ENCODE measurements at places on chromosomes 11 and 22.

DNA sequence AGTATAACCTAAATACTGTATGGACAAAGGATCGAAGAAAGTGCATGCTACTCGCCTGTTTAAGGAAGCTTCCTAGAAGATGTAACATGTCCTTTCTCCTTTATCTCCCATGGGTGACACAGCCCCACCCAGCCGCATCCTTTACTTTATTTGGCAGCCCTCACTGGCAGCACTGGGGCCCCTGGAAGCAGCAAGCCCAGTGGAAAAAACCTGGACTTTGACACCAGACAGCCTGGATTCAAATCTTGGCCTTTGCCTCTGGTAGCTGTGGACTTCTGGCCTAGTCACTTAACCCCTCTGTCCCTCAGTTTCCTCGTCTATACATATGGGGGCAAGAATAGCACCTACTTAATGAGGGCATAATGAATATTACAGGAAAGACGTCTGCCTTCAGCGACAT, 67.1 kb downstream of the MYEOV start:
- DNase-seq = no peak

DNA sequence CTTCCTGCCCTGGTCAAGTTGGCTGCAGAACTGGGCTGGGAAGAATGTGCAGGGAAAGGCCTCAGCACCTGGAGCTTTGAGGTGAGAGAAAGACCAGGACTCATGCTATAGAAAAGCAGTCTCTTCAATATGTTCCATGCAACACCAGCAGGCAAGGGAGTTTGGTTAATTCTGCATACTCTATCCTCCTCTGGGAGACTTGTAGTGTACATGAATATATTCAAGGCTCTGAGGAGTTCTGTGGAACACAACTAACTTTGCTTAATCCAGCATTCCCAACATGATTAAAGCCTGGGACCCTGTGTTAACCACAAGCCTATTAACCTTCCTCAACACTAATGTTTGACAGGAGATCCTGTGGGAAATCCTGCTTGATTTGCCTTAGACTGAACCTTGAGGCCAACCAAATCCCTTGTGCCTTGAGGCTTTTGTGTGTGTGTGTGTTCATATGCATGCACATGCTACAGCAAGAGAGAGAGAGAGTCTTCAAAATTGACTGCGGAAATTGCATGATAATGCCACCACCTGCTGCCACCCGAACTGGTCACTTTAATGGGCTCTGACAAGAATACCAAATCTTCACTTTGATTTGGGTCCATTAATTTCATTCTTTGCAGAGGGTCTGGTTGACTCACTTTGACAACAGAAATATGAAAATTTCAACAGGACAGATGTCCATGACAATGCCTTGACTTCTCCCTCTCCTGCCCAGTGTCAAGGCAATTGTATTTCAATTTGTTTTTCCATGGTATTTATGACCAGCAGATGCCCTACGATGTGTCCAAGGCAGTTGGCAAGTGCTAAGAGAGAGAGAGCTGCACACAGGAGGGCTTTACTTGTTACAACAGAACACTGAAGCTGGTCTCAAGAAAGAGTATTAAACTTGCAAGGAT, 238.2 kb upstream of the ZBED5 start:
- no peak for DNase-seq

GRCh38 chr22:21457023-21457787, 10.0 kb upstream of the TMEM191C start:
- no peak for DNase-seq

DNA sequence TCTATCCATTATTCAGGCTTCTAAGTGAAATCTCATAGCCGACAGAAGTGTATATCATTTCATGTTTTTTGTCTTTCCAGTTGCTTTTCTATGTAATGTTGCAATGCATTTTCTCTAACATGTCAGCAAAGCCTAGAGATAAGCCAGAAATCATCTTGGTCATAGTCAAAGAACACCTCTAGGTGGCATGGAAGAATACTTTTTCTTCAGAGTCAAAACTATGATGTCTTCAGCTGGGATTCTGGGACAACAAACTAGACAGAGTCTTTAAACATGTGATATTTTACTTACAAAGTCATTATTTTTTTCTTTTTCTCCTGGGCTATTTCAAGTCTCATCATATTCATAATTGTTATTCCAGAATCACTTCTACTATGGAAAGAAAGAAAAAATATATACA, 4.4 kb downstream of the GAS2 start:
- peak; percentile 9 for DNase-seq

GRCh38 chr11:79374727-79375126, 66.1 kb downstream of the TENM4 start:
- no peak for DNase-seq

DNA sequence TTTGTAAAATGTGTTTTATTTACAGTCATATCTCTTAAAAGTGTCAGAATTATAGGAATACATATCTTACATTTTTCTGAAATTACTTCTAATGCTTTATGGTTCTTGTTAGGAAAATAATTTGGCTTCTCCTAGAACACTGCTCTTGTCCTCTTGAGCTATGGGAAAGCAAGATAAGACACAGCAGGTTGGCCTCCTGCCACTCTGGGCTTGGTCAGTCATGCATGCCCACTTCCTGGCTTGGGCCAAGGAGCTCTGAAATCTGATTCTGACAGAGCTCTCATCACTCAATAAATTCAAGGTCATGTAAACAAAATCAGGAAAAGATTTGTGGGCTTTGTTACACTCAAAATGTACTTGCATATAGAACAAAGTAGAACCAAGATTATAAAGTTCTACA, 1036.0 kb downstream of the OPCML start:
- DNase-seq = no peak
